ENCODE measurements at places on chromosomes 2 and 18.

- DNase-seq = peak; percentile 82
Measured at GRCh38 chr2:105454801-105455485, 56.1 kb upstream of the FHL2 start.

GRCh38 chr18:41955688-41956087 is 654 bp downstream of the PIK3C3 start:
- no peak for DNase-seq

DNA sequence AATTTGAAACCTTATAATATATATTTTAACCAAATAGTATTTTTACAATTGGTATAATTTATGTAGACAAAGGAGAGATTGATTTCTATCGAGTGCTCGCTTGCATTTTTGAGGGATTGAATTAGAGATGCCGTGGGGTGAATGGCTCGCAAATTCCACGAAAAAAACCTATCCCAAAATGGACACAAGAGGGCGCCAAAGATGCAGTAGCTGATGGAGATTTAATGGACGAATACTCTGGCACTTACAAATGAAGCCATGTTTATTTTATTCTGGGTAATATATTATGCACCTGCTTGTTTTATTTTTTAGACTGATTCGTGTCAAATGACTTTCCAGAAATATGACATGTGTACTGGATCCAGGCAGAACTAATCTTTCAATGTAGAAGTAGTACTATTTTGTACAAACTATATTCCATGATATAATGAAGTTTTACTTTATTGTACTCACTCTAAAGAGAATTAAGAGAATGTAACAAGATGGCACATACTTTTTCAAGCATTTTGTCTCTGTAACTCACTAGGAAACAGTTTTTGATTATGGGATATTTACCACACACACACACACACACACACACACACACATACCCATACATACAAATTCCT is 505.4 kb downstream of the PLCL1 start:
- DNase-seq = peak; percentile 25

- no peak for DNase-seq
Measured at GRCh38 chr2:164522561-164522981, 98.7 kb downstream of the GRB14 start.

All from large intestine (tissue), 12 donors.